ENCODE measurements at places on chromosomes 5 and 9.

- no peak for DNase-seq
Measured at GRCh38 chr5:170448221-170448620, 55.6 kb upstream of the KCNIP1 start.

DNA sequence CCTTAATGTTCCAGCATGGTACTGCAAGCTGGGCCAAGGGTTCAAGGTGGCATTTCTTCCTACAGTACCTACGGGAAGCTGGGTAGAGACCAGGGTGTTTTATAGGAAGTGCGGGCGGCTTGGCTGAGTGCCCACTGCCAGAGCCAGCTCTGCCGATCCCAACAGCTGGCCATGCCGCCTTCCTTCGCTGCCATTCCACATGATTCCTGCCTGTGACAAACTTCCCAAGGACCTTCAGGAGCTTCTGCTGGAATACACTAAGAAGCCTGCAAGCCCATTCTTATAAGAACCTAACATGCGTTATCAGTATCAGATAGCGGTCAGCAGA lies 22.0 kb downstream of the MYO10 start:
- no peak for DNase-seq

DNA sequence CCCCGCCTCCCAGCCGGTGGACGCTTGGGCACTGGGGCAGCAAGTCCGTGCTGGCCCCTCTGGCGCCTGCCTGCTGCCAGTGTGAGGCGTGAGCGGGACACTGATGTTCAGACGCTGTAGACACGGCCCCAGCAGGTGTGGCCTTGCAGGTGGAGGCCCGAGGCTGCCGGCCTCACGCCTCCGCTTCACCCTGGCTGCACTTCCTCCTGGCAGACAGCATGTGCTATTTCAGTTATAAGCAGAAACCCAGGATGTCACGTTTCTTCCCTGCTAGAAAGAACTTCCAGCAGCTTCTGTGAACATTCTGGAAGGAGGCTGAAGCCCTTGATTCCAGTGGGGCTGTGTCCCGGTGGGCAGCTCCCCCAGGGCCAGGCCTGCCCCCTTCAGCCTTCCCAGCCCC lies 114.8 kb upstream of the FCN2 start:
- DNase-seq = peak; percentile 31

DNA sequence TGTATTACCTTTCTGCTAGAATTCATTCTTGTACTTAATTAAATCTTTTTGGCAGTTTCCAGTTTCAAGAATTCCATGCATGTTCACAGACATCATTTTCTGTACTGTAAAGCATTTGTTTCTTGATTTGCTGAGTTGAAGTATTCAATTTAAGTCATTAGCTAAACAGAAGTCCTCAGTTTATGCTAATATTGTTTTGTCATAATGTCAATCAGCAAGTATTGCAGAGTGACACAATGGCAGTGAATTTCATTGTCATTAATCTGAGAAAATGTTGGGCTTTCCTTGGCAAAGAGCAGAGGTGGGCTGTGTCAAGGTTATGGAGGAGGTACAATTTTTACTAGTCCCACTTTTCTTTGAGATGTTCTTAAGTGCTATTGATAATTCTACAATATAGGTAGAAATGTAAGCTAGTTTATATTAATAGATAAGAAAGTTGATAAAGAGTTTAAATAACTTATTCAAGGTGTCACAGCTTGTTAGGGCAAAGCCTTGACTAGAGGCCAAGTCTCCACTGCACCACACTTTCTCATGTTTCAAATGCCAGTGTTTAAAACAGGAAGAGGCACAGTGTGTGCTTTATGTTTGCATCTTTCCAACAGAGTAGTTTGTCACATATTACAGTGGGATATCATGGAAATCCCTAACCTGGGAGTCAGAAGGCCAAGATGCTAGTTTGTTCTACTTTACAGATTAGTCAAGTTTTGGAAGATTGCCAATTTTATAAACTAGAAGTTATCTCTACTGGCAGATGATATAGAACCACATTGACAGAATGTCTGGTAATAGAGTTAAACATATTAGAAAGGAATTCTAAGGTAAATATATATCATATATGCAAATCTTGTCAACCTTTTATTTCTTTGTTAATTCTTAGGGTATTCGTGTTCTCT lies 56.3 kb downstream of the SLF1 start:
- no peak for DNase-seq

- no peak for DNase-seq
Measured at GRCh38 chr9:92965061-92965758, 17.9 kb downstream of the FGD3 start.

- DNase-seq = no peak
Measured at GRCh38 chr9:105296877-105297287, 52.4 kb downstream of the SLC44A1 start.

DNA sequence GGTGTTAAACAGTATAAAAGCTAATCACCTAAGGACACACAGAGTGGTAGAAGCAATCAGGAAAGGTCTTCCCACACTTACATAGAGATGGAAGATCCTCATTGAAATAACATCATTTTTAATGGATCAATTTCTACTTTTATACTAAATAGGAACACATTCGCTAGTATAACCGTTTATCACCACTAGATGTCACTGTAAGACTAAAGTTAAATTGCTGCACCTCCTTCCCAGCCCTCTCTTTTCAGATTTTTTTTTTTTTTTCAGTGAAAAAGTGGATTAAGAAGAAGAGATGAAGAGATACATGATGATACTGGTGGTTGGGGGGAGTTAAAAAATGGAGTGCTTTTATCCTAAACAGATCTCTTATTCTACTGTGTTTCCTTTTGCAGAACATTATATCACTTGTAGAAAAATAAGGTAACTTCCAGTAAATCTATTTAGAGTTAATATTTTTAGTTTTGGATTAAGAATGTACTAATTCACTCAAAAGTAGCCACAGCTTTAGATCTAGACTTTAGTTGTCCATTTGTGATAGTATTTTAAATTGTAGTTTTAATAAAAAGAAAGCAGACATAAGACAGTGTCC lies 116.9 kb upstream of the ARRDC3 start:
- DNase-seq = peak; percentile 62

DNA sequence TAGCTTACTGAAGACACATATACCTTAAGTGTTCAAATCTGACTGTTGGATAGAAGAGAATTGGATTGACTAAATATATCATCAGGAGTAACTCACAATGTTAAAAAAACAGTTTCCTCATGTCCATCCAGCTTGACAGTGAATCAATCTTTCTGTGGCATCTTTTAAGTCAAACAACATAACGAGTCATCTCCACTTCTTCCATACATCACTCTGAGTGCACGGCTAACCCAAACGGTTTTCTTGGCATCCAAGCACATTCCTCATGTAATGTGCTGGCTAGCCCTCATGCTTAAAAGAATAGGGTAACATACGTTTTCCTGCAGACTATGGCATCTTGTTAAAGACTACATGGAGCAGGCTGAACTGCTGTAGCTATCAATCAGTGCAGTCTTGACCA lies 291.5 kb upstream of the TRPC7 start:
- DNase-seq = no peak
